ENCODE measurements at places on chromosomes 2 and 18. TPM values are rescaled to one million over a fixed set of nuclear protein-coding genes. Genes with fewer than 3 reads are reported as not detected.
A peak's percentile ranks its signal among the peaks of the same experiment; 100 is the strongest.

DNA sequence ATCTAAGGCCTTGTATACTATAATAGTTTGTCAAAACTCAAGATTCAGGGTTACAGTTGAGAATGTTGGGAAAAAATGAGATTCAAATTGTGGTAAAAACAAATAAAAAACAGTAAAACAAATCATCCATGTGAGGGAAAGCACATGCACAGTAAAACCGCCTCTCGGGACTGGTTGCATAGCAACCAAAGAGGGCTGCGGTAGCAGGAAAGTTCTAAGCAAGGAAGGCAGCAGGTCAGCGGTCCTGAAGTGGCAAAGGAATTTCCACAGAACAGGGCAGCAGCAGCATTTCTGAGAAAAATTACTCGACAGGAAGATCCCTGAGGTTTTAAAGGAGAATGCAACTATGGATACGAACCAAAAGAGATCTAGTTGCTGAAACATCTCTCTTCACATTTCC, 93.7 kb downstream of the DYNAP start:
- DNase-seq: no peak

- no peak for DNase-seq
Observed at GRCh38 chr18:52216109-52216508, 123.9 kb upstream of the DCC start.

- no peak for DNase-seq
Observed at GRCh38 chr2:217954469-217954868, 48.3 kb downstream of the TNS1 start.

Gene QPCT
- 16.6 TPM for total RNA-seq

DNA sequence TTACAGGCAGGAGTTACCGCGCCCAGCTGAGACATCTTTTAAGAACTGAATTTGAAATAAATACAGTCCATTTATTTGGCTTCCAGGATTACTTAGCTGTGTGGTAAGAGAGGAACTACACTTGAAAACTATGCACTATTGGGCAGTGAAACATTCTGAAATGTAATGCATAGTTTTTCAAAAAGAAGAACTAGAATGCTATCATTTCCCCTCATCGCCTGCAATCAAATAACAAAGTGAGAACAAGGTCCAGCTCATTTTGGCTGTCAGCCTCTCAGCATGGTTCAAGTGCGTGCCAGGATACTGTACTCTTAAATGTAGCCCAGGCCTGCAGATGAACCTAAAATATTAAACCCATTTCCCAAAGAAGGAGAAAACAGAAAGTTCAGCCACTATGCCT, 76.6 kb upstream of the ARL5A start:
- no peak for DNase-seq

DNA sequence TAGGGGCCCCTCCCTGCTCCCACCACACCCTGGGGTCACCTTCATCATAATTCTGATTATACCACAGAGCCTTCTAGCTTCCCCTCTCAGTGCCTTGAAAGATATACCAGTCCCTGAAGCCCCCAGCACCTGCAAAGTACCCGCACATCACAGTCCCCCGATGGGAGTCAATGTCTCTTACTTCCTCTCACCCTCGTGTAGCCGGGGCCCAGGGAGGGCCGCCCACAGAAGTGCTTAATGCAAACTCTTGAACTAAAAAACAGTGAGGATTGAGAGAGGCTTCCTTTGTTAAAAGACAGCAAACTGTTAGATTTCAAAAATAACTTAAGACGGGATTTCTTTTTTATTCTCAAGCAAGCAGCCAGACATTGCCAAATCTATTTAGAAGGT, 76.5 kb downstream of the SFXN5 start:
- no peak for DNase-seq

DNA sequence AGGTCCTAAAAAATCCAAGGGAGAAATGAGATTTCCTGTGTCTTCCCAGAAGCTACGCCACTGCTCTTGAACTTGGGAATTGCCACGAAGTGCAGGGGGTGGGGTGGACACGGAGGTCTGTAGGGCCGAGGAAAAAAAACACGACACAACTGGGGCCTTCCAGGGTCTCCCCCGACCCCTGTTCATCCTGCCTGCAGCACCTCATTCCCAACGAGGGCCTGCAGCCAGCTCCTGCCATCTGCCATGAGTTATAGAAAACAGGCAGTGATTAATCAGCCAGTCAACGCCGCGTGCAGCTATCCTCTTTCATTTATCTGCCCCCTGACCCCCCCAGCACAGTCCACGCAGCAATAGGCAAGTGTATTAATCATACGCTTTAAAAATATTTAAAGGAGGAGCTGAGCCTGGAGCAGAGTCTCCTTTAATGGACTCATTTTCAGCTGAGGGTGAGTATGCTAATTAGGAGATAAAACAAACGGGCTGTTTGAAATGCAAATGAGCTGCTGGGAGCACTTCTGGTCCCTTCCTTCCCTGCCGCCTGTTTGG, 209.9 kb downstream of the TFCP2L1 start:
- DNase-seq: peak; percentile 90

Gene EPC2
- total RNA-seq: 43.9 TPM

DNA sequence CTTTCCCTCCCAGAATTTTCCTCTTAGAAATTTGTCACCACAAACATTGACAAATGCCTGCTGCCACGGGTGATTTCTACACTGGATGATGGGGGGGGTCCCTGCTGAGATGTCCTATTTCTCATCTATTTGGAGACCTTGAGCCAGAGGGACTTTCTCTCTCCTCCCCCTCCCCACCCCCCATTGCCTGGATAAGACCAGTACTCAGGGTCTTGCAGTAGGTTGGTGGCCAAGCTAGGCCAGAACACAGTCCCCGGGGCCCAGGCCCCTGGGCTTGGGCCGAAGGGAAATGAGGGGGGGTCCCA, 560 bp upstream of the DUSP2 start:
- DNase-seq: no peak

Gene SERPINB2
- total RNA-seq: not detected

DNA sequence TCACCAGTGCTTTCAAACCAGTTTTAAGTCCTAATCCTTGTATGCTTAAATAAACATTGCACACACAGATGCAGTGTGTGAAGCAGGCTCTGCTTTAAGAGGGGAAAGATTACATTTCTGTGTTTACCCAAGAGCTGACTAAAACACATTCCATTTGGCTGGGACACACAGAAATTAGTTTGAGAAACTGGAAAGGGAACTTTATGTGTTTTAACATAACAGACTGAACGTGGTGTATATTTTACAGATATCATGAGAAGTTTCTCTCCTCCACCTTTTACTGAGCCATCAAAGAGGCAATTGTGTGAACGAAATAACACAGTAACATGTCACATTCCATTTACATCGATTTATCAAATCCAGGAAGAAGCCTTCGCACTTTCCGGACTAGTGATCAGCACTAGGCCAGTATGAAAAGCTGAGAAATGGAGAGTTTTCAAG, 121.8 kb downstream of the MAIP1 start:
- no peak for DNase-seq

- DNase-seq: peak; percentile 66
Observed at GRCh38 chr2:176067589-176068418, 16.0 kb downstream of the EVX2 start.

Gene REG3G
- 8.8 TPM for total RNA-seq

DNA sequence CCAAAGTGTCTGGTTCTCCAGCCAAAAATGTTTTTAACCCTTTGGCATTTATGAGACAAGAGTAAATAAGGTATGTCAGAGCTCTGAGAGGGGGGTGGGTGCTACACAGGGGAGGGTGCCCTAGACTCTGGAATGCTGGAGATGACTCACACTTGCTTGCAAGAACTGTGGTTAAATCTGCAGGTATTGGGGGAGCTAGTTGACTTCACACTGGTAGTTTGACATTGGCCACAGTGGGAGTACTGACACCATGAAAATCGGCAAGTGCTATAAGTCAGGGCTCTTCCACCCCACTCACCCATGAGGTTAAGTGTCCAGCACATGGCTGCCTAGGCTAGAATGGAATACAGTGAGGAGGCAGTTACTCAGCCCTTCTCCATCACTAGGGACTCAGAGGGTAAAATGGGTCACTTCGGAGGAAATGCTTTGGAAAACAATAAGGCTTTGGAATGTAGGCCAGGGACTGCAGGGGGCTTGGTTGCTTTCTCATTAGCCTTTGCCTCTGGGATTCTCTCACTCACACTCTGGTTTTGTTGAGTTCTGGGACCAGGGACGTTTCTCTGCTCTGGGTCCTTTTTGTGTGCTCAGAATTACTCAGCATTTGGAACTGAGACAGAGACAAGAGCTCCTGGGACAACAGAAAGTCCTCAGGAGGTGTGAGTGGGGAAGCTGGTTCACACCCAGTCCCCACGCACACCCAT, 91.6 kb downstream of the ACKR3 start:
- peak; percentile 35 for DNase-seq

- DNase-seq: no peak
Observed at GRCh38 chr18:63836456-63836855, 51.0 kb upstream of the SERPINB2 start.

Gene PAPOLG
- 12.2 TPM for total RNA-seq

- no peak for DNase-seq
Observed at GRCh38 chr2:48227617-48228344, 302.2 kb upstream of the STON1 start.

Gene TRIM54
- total RNA-seq: 0.31 TPM

Gene CRYBA2
- total RNA-seq: not detected

GRCh38 chr18:62464266-62464665, 58.6 kb upstream of the ZCCHC2 start:
- no peak for DNase-seq

GRCh38 chr2:97658691-97659157, 5.1 kb downstream of the ACTR1B start:
- no peak for DNase-seq

DNA sequence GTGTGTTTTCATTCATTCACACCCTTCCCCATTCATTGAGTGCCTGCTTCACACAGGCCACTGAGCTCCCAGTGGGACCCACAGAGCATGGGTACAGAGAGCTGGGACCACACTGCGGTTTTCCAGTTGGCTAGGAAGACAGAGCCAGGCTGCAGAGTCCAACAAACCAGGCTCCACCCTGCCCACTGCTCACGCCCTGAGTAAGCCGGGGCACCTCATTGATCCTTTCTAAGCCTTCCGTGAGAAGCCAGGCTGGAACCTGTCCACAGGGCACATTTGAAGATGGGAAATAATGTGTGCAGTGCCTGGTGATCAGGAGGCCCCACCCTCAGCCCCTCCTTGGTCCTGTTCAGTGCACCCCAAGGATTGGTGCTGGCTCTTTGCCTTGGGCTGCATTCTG, 13.5 kb downstream of the KCNIP3 start:
- no peak for DNase-seq

Gene CHMP1B
- total RNA-seq: 47.4 TPM

Gene ABHD3
- total RNA-seq: 18.9 TPM

GRCh38 chr18:77061946-77062517, 70.6 kb downstream of the MBP start:
- no peak for DNase-seq

DNA sequence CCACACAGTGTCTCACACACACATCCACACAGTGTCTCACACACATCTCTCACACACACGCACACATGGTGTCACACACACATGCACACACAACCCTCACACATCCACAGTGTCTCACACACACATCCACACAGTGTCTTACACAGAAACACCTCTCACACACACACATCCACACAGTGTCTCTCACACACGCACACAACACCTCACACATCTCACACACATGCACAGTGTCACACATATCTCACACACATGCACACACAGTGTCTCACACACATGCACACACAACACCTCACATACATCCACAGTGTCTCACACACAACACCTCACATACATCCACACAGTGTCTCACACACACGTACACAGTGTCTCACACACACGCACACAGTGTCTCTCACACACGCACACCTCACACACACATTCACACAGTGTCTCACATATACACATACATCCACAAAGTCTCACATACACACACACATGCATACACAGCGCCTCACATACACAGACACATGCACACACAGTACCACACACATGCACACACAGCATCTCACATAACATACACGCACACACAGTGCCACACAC, 473.9 kb upstream of the HS6ST1 start:
- DNase-seq: no peak

Gene WNT10A
- total RNA-seq: 10.2 TPM

- DNase-seq: no peak
Observed at GRCh38 chr2:98912957-98913915, 22.8 kb downstream of the CRACDL start.

- peak; percentile 36 for DNase-seq
Observed at GRCh38 chr18:34773961-34774766, 64.1 kb downstream of the DTNA start.

DNA sequence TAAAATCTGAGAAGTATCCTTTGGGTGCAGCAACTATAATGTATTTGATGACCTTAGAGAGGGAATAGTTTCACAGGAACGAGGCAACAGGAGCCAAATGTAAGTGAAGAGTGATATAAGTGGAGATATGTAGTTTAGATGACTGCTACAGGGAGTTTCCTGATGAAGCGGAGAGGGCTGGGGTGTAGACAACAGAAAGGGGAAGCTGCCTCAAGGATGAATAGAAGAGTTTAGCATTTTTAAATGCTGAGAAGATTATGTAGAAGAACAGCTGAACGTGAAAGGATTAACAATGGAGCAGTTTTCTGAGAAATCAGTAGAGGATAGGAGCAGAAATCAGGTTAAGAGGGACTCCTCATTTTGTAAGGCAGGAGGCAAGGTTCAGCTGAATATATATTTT, 133.3 kb downstream of the LCLAT1 start:
- no peak for DNase-seq

- DNase-seq: no peak
Observed at GRCh38 chr2:65885266-65885665, 452.9 kb upstream of the SPRED2 start.

Gene LAMA3
- 66.0 TPM for total RNA-seq

DNA sequence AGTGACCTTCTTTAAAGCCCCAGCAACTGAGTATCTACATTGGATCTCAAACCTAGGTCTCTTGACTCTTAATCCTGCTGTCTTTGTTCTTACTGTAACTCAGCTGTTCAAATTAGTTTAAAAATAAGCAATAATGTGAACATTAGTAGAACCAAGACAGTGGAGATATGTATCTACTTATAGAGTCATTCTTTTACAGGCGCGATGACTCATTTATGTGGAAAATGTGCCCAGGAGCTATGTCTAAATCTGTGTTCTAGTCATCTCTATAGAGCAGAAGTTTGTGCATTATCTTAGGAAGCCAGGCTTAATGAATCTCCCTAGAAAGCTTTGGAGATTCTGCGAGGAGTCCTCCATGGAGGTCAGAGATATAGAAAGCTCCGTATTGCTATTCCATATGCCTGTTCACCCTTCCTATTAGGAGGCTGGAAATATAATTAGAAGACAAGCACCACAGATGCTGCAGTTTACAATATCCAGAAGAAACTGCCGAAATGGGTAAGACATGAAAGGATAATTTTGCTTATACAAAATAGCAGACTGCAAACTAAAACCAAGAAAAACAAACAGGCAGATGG, 211.6 kb downstream of the TRIB2 start:
- no peak for DNase-seq

Gene VRK2
- 26.5 TPM for total RNA-seq

GRCh38 chr18:45197526-45197970, 417.7 kb upstream of the SLC14A2 start:
- DNase-seq: peak; percentile 20

Gene KCNJ3
- 3.6 TPM for total RNA-seq

GRCh38 chr2:108023776-108024175, 37.5 kb downstream of the SLC5A7 start:
- DNase-seq: peak; percentile 12

GRCh38 chr2:170486730-170487129, 228.4 kb upstream of the SP5 start:
- DNase-seq: no peak

Gene COLEC11
- total RNA-seq: 7.6 TPM

Data from kidney (tissue), 22 donors.